Tracheal epithelial cell (primary cell): ENCODE measurements at places on chromosomes 12 and 14. TPM values are rescaled to one million over a fixed set of nuclear protein-coding genes. Genes with fewer than 3 reads are reported as not detected.

The AKAP3 gene
- 1.4 and 1.9 TPM in 2 replicates for total RNA-seq

The KRT77 gene
- not detected in 2 replicates for total RNA-seq

The KRT84 gene
- 0.21 TPM in 1 of 2 replicates, not detected in the other for total RNA-seq

The FAM186B gene
- total RNA-seq: under 0.01 and 0.48 TPM in 2 replicates

The DNAJC22 gene
- total RNA-seq: under 0.01 and 0.72 TPM in 2 replicates

The IQSEC3 gene
- total RNA-seq: not detected in 2 replicates

The LRRK2 gene
- total RNA-seq: 0.96 and 1.1 TPM in 2 replicates

The ATF7IP gene
- 16.1 and 22.8 TPM in 2 replicates for total RNA-seq
